H1 (cell line): ENCODE measurements at places on chromosomes 11 and 22. TPM values are rescaled to one million over a fixed set of nuclear protein-coding genes. Genes with fewer than 3 reads are reported as not detected.

PRDX5 gene
- 201 and 225 TPM in 2 replicates for total RNA-seq

FXYD6 gene
- 44.6 and 50.0 TPM in 2 replicates for total RNA-seq

GRCh38 chr11:132779497-132779896 lies 752.8 kb downstream of the OPCML start:
- no peak for DNase-seq

DNA sequence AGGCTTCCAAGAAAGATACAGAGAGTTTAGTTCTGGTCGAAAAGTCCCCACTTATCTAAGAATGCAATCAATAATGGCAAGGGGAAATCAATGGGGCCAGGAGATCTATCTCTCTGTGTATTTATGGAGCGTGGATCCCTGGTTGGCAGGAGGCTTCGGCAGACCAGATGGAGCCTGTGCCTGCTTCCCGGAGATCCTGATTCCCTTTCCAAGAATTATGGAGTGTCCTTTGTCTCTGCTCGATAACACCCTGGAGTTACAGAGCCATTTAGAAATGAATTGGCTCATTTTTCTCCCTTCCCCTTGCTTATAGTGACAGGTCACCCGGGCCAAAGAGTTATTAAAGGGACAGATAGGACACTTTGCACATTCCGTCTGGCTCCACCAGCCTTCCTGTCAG lies 92.4 kb downstream of the ISX start:
- no peak for DNase-seq
